NCI-H1930 (cell line): ENCODE measurements at places on chromosomes 2 and 18.

DNA sequence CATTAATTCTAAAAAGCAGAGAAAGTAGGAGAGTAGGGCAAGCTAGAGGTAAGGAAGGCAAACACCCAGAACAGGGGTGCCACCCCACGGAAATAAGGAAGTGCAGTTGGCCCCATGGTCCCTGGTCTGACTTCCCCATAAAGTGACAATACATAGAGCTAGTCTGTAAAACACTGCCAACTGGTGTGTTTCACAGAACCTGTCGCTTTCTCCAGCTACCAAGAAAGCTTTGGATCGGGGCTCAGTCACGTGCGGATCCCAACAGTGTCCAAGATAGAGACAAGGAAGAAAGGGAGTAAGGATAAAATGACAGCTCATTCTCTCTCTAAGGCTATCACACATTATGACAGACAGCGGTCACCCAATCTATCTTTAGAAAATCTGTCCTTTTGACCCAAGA, 36.4 kb downstream of the TBC1D8 start:
- DNase-seq: no peak

DNA sequence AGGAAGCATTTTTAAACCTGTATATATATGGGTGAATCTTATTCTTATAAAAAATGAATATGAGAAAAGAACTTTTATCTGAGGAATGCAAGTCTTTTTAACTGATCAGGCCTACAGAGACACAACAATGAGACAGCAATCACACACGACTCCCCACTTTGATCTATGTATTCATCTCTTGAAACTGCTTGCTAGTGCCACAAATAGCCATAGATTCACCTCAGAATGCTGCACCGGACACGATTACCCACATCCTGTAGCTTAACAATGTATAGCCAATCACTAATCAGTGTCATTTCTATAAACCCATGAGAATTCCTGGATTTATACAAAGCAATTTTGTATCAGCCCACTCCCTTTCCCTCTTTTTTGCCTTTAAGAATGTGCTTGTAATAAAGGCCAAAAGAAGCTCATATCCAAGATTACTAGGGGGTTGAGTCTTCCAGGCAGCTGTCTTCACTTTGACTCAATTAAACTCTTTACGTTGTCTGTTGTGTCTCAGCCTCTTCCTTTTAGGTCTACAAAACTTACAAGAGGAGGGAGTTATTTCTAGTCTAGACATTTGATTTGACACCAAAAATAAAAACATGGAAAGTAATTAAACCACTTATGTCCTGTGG, 94.9 kb downstream of the MBD2 start:
- DNase-seq: no peak

GRCh38 chr2:132999421-132999820, 329.4 kb upstream of the LYPD1 start:
- DNase-seq: no peak

DNA sequence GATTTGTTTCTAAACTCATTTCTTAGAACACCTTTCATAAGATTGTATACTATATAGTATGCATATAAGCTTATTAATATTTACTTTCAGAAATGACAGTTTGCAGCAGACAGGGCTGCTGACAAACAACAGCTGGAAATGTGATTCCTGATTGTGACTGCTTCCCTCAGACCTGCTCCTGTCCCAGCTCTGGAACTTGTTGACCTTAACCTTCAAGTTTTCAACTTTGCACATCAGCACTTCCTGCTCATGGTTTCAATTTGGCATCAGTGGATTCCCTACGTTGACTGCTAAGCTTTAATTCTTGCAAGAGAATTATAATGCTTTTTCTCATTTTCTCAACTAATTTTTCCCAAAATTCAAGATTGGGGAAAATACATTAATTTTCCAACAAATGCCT, 459.2 kb upstream of the ACVR2A start:
- no peak for DNase-seq

- peak; percentile 96 for DNase-seq
Observed at GRCh38 chr2:111120253-111121027, at the start of gene BCL2L11. BCL2L11 (plus strand) TSS chr2:111120914; CDS start chr2:111123746, 2,832 bp downstream.

DNA sequence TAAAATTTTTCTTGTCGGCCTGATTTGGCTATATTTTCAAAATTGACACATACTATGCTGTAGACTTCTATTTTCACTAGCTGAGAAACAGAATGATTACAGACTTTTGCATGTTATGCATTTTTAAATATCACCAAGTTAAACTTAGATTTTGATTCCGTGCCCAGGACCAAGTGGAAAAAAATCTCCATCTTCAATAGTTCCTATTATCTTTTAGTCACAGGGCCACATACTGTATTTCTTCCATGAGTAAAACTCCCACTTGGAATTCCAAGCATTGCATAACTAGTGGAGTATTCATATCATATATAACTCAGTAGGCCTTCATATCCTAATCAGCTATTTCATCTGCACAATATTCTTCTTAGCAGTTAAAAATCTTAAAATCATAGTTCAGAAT, 470.9 kb downstream of the ARHGAP15 start:
- DNase-seq: no peak

- DNase-seq: no peak
Observed at GRCh38 chr2:74004212-74005182, 19.8 kb downstream of the TET3 start.

- no peak for DNase-seq
Observed at GRCh38 chr18:28768791-28769768, 592.1 kb upstream of the CDH2 start.

GRCh38 chr2:151297882-151298281, 8.4 kb upstream of the NMI start:
- no peak for DNase-seq

DNA sequence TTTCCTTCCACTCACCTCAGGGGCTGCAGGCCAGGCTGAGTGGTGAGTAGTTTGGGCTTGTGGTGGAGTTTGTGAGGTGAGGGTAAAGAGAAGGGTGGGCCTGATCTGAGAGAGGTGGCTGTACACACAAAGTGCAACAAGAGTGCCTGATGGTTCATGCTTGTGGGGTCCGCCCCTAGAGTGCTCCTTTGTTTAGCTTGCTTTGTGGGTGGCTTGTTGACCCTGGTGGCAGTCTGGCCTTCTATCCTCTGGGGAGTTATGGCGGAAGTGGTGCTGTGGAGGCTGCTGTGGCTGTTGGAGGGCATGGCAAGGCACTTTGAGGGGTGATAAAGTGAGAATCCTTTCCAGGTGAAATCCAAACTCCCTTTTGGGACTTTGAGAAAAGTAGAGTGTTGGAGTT, 10.6 kb downstream of the UBE2F start:
- no peak for DNase-seq

DNA sequence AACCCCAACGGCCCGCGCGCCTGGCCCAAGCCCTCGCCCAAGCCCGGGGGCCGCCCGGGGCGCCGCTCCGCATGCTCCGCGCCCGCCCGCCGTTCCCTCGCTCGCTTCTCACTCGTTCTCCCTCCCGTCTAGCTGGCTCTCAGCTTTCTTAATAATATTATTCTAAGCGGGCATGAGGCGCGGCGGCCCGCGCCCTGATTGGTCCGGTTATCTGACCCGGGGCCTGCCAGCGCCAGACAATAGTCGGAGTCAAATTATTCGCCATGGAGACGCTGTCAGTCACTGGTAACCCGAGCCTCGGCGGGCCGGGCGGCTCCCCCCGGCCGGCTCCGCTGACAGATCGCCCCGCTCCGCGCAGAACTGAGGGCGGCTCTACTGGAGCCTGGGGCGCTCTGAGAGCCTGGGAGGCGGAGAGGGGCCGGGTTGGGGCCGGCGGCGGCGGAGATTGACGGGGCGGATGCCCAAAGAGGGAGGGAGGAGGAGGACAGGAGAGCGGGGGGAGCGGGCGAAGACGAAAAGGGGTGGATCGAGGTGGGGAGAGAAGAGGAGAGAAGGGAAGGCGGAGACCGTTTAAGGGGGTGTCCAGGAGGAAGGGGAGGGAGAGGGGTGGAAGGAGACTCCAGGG, at the start of gene SIX2:
Gene SIX2 (minus strand): TSS at position 150 of the 625 bp plus-strand sequence. CDS start 342 bp downstream, outside the sequence.
- DNase-seq: peak; percentile 93

- no peak for DNase-seq
Observed at GRCh38 chr2:24512831-24513230, 21.8 kb downstream of the NCOA1 start.

DNA sequence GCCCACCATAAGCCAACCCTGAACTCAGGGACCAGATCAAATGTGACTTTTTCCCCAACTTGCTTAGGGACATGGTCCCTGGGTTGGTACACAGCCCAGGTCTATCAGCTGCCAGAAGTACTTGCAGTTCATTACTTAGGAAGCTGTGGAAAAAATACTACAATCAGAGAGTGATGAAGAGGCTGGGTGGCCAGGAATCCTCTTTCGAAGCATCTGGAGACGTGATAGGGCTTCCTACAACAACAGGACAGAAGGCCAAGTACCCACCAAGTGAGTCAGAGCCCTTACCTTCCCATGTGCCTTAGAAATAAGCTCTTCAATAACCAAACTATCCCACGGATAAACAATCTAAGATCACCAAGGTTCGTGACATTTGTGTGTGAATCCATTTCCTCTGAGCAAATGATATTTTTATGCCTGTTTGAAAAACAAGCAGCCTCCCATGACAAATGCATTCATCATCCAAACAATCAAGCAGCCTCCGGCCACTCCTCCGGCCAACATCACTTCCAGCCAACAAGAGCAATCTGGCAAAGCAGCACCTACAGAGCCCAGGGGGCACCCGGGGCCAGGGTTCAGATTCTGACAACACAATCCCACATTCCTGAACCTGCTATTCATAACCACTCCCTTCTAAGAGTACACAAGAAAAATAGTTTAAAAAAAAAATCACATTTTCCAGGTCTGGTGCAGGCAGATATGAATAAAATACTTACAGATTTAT, 26.4 kb downstream of the TBC1D8 start:
- no peak for DNase-seq

- DNase-seq: no peak
Observed at GRCh38 chr2:78967294-78967693, 58.2 kb upstream of the REG3G start.

GRCh38 chr2:197307236-197307932, 3.2 kb downstream of the ANKRD44 start:
- DNase-seq: no peak

- DNase-seq: no peak
Observed at GRCh38 chr2:176577054-176577453, 307.8 kb downstream of the MTX2 start.

DNA sequence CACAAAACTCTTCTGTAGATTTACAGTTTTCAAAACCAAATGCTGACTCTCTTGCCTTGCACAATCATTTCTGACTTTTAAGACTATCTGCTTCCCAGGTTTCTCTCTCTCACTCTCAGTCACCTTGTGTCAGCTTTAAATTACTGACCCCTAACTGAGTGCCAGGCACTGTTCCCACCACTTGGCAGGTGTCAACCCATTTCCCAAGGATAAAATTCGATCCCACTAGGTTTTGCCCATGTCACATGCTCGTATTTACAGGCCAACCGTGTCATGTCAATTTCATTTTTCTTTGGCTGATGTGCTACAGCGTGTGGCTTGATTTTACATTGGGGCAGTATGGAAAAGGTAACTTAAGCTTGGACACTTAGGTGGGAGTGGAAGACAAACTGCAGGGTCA, 26.1 kb upstream of the LMAN1 start:
- no peak for DNase-seq

- no peak for DNase-seq
Observed at GRCh38 chr18:23986600-23987359, 27.8 kb upstream of the TTC39C start.

DNA sequence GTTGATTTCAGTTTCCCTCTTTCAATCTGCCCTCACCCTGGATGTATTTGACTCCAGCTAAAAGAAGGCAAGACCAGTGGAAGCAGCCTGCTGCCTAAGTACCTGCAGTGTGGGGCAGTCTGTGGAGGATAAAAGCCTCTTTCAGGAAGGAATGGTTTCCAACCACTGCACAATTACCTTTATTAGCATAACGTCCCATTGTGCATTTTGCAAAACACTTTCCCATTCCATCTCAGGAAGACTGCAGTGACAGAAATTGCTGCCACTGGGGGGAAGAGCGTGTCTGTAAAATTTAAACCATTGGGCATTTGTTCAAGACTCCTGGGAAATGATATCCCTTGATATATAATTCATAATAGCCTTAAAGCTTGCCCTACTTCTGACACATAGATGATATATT, 26.2 kb downstream of the CYRIA start:
- DNase-seq: no peak

- DNase-seq: no peak
Observed at GRCh38 chr2:142241016-142241415, 110.2 kb upstream of the LRP1B start.

DNA sequence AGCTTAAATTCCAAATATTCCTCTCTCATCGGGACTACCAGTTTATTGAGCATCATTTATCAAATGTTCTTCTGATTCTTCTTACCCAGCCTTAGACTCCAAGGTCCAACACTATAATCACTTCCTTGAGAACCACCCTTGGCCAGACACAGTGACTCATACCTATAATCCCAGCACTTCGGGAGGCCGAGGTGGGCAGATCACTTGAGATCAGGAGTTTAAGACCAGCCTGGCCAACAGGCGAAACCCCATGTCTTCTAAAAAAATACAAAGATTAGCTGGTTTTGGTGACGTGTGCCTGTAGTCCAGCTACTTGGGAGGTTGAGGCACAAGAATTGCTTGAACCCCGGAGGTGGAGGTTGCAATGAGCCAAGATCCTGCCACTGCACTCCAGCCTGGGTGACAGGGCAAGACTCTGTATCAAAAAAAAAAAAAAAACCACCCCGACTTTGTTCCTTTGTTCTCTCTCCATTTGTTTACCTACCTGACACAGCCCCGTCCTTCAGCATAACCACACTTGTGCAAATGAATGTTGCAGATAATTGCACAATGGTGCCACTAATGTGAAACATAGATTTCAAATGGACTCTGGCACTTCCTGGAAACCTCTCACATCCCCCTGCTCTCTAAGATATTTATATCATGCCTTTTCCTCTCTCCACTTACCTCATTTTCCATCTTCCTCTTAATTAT, 38.9 kb upstream of the LPIN2 start:
- no peak for DNase-seq

DNA sequence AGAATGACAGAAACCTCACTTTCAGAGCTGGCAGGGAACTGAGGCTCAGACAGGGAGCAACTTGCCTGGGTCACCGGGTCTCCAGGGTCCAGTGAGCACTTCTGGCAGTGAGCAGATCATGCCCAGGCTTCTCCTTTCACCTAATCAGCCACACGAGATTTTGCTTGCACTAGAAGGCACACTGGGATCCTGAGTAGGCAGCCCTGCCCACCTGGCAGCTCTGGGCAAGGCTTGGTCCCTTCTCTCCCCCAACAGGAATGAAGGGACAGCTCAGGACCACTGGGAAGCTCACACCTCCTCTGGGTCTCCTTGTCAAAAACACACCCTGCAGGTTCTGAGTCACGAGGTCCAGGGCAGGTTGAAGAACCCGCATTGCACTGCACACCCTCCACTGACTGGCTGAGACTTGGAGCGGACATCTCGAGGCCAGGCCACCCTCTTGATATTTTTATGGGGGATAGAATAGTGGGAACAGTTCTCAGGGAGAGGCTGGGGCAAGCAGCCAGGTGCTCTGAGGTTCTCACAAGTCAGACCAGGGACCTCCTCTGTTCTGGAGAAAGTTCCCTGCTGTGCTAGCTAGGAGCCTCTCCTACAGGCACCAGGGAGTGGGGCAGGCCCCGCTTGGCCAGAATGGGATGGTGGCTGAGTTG, 5.7 kb downstream of the MAL start:
- no peak for DNase-seq

- DNase-seq: no peak
Observed at GRCh38 chr2:146678516-146678915, 1166.3 kb upstream of the ACVR2A start.

- no peak for DNase-seq
Observed at GRCh38 chr18:46464926-46465655, 191.9 kb downstream of the LOXHD1 start.

- no peak for DNase-seq
Observed at GRCh38 chr2:3126171-3126910, 251.3 kb downstream of the EIPR1 start.

- no peak for DNase-seq
Observed at GRCh38 chr2:241272303-241273209, 42.9 kb downstream of the HDLBP start.
